NCI-H2081 treated with DMSO at 0.1 percent for 48 hours (cell line): ENCODE measurements at places on chromosomes 5 and 9.

DNA sequence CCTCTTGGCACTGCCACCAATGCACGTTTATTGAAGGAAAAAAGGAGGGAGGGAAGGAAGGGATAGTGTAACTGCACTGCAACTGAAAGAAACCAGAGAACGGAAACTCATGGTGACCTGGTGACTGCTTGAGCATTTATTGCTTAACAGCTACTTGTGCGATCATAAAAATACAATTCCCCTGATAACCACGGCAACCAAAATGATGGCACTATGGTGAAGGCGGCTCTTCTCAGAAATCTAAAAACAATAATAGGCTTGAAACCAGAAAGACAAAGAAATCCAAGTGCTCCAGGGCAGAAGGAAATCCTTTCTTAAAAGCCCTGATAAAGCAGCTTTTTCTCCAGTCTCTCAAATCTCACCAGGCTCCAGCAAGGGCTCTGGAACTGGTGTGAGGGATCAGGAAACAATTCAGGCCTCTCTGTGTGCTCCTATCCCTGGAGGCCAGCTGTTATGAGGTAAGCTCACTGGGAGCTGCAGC lies 1.9 kb downstream of the FBXO10 start:
- DNase-seq, result no peak

- no peak for DNase-seq
Measured at GRCh38 chr9:124303762-124304161, 46.0 kb downstream of the NEK6 start.

DNA sequence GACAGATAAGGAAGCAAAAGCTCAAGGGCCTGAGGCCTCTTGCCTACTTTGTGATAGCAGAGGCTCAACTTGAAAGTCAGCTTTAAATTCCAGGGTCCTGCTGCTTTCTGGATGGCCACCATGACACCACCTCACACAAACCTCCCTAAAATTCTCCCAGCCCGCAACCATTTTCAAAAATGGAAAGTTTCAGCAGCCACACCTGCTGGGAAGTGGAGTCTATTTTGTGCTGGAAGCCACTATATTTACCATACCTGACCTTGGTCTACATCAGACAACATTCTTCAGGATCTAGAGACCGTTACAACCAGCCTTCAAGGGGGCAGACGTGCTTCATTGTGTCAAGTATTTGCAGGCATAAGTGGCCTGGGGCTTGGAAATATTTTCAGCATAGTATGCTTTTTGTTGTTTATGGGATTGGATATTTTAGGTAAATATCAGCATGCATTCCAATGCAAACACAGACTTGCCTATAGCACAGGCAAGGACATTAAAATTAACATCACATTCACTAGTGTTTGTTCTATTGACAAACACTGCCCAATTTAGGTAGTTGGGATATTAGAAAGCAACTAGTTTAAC lies 50.9 kb downstream of the BOD1 start:
- DNase-seq, result no peak

- no peak for DNase-seq
Measured at GRCh38 chr9:18629136-18629535, 155.2 kb downstream of the ADAMTSL1 start.

DNA sequence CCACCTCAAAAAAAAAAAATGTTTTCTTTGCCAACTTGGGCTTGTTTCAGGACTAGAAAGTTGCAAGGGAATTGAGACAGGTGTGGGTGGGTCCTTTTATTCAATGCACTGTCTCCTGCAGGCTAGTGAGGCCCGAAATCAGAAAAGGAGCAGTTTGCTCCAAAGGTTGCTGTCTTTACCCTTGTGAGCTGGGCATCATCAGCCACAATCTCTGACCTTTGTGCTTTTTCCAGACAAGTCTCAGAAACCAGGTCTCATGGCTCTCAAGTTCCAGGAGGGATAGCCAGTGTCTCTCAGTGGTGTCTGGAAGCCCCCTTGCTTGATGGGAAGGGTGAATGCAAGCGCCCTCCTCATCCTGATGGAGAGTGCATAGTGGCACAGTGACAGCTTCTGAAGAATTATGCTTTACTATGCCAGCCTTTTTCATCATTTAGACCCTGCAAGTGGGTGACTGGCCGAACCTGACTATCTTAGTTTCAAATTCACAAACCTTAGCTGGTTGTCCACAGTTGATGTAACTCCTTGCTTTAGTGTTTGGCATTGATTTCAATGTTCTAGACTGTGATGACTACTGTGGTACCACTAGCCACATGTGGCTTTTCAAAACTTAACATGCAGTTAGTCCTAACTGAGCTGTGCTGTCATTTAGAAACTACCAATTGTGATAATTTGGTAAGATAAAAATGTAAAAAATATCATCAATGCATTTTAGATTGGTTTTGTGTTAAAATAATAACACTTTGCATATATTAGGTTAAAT lies 468.6 kb downstream of the GADD45G start:
- DNase-seq, result no peak

GRCh38 chr9:85586684-85587083 lies 155.1 kb downstream of the AGTPBP1 start:
- no peak for DNase-seq

DNA sequence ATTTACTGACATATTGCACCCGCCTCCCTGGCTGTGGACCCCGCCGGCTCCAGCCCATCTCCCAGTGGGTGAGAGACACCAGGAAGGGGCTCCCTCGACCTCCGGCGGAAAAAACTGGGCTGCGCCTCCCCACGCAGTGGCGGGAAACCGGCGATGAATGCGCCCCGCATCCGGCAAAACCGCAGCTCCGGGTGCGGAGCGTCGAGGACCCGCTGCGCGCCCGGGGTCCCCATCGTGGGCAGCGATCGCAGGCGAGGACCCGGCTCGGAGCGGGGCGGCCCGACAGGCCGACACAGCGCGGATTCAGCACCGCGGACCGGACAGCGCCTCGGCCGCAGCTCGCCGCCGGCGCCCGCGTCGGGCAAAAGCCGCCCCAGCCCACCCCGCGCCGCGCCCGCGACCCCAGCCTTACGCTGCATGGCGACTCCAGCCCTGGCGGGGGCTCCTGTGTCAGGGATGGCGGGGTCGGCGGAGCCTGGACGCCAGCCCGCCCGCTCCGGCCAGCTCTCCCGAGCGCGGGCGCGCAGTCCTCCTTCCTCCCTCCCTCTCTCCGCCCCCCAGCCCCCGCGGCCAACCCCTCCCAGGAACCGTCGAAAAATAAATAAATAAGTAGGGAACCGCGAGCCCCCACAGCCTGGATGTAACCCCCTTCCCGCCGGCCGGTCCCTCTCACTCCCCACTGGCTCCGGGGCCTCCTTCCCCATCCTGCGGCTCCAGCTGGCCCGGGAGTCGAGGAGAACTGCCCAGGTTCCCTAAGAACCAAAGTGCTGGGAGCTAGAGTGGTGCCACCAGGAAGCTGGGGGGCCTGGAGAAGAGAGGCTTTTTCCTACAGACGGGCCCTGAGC lies 3.1 kb downstream of the LHX3 start:
- DNase-seq, result no peak

GRCh38 chr5:159620853-159621540 lies 290.7 kb upstream of the IL12B start:
- DNase-seq, result no peak

DNA sequence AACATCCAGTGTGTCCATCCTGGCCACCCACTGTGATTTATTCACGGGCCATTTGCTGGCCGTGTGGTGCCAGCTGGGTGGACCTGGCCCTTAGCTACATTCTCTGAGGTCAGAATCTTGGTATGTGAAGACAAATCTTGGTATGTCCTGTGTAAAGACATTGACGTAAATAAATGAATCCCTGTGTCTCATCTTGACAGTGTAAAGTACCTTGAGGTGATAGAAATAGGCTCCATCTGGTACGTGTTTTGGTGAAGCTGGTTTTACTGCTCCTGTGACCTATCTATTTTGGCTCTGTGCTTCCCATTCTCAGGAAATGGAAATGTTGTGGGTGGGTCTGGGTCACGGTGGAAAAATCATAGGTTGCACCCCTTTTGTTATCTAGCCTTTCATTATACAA lies 245.4 kb upstream of the ANKH start:
- DNase-seq, result no peak

GRCh38 chr9:38343552-38343951 lies 49.0 kb upstream of the ALDH1B1 start:
- DNase-seq, result no peak

- no peak for DNase-seq
Measured at GRCh38 chr5:138951091-138951985, 76.2 kb upstream of the LRRTM2 start.

DNA sequence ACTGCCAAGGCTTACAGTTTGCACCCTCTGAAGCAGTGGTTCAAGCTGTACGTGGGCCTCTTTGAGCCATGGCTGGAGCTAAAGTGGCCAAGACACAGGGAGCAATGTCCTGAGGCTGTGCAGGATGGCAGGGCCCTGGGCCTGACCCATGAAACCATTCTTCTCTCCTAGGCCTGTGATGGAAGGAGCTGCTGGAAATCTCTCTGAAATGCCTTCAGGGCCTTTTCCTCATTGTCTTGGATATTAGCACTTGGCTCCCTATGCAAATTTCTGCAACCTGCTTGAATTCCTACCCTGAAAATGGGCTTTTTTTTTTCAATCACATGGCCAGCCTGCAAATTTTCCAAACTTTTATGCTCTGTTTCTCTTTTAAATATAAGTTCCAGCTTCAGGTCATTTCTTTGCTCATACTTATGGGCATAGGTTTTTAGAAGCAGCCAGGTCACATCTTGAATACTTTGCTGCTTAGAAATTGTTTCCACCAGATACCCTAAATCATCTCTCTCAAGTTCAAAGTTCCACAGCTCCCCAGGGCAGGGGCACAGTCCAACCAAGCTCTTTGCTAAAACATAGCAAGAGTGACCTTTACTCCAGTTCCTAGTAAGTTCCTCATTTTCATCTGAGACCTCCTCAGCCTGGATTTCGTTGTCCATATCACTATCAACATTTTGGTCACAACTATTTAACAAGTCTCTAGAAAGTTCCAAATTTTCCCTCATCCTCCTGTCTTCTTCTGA lies 138.3 kb downstream of the OSTF1 start:
- DNase-seq, result no peak

DNA sequence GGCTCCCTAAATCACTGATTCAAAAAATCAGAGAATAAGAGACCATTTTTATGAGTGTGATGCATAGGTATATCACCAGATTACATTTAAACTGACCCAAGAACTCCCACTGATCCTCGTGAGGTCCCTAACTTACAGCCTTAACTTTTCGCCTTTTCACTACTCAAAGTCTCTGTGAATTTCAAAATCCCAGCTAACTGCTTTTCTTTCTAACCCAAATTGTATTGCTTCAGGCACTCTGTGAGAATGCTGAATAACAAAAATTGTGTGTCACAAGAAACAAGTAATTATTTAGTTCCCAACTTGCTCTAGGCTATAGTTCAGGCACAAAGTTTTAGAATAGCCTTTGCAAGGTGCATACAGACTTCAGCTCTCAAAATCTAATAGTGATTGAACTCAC lies 368.6 kb downstream of the CHSY3 start:
- no peak for DNase-seq

- DNase-seq, result no peak
Measured at GRCh38 chr9:71619926-71620325, 148.4 kb downstream of the CEMIP2 start.

GRCh38 chr9:114157516-114158176 lies 2.3 kb downstream of the COL27A1 start:
- DNase-seq, result no peak

GRCh38 chr5:74641735-74642542 lies 1.4 kb upstream of the ENC1 start:
- DNase-seq, result no peak

- DNase-seq, result no peak
Measured at GRCh38 chr9:91834740-91835139, 115.3 kb downstream of the ROR2 start.

DNA sequence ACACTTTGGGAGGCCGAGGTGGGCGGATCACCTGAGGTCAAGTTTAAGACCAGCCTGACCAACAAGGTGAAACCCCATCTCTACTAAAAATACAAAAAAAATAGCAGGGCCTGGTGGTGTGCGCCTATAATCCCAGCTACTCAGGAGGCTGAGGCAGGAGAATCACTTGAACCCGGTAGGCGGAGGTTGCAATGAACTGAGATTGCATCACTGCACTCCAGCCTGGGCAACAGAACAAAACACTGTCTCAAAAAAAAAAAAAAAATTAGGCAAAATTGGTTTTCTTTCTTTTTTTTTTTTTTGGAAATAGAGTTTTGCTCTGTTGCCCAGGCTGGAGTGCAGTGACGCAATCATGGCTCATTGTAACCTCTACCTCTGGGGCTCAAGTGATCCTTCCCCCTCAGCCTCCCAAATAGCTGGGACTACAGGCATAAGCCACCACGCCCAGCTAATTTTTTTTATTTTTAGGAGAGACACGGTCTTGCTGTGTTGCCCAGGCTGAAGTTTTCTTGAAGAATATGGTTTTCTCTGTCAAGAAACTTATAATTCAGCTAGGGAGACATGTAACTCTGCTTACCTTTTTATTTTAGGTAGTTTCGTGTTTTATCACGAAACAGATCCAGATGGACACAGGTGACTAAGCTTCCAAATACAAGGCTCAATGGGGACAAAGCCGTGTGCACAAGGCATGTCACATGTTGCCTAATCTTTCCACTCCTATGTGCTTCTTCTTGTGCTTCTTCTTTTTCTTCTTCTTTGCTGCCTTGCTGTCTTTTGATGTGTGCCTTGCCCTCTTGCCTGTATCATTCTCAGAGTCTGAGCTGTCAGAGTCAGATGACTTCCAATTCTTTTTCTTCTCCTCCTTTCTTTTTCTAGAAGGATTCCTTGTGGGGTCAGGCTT lies 14.3 kb downstream of the TTC1 start:
- no peak for DNase-seq

- no peak for DNase-seq
Measured at GRCh38 chr5:66840511-66841013, 244.4 kb downstream of the MAST4 start.

GRCh38 chr5:143896966-143897365 lies 85.0 kb downstream of the HMHB1 start:
- DNase-seq, result no peak

GRCh38 chr9:115593587-115594091 lies 475.7 kb upstream of the TNC start:
- DNase-seq, result no peak

DNA sequence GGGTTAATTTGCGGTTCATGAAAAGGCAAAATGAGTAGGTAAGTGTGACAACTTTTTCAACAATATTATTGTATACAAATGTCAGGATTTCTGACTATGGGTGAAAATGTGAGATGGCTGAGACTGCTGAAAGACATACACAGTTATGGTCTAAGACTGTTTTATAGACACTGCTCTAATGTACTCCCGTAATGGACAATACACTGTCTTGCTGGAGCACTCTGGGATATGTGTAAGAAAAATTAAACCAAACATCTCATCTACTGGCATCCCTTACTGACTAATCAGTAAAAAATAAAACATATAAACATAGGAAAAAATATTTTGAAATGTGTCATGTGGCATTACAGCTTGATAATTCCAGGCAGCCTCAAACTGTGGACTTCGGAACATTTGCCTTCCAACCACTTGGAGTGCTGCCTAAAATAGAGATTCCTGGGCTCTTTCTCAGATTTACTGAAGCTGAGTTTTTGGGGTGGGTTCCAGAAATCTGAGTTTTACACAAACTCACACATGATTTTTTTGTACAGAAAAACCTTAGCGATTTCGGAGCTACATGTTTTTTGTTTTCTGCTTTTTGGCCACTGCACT lies 233.9 kb upstream of the TBCA start:
- no peak for DNase-seq
